ENCODE measurements at places on chromosomes 12 and 14.

GRCh38 chr12:64670019-64670418 is 59.7 kb downstream of the RASSF3 start:
- DNase-seq: no peak

DNA sequence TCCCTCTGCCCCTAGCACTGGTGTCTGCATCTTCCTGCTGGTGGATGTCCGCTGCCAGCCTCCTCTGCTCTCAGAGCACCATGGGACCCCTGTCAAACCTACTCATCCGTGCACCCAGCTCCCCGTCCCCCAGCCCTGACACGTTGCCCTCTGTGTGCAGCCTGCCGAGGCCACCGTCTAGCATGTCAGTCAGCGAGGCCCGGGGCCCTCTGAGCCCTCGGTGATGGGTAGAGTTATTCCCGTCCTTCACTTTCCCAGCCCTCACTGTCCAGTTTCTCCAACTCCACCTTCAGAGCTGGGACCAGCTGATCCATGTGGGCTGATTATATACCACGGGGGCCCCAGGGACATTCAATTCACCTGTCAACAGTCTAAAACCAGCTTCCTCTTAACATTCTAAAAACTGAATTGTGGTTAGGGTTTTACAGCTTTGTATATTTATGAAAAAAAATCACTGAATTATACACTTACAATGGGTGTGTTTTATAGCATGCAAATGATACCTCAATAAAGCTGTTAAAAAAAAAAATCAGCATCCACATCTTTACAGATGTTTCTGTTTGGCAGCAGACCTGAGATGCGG is 61.3 kb downstream of the CCDC88C start:
- no peak for DNase-seq

DNA sequence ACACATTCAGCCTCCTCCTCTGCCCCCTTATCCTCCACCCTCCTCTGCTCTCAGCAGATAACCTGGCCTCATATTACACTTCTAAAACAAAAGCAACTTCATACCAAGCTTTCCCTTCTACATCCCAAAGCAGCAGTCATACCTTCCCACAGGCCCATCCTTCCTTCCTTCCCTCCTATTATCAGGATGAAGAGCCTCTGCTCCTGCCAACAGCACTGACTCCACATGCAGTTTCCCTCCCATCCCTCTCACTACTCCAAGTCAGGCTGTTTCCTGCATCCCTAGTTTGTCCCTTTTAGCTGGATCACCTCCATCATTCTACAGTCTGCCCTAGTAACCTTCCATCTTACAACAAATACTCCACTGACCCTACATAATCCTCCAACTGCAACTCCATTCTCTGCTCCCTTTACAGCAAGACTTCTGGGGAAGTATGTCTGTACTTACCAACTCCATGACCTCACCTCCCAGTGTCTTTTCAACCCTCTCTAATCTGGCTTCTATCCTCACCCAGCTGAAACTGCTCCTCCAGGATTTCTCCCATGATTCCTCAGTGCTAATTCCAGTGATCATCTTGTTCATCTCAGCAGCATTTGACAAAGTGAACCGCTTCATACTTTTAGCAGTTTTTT is 4.9 kb upstream of the YEATS4 start:
- no peak for DNase-seq

GRCh38 chr12:79587368-79587767 is 103.4 kb downstream of the PAWR start:
- no peak for DNase-seq

GRCh38 chr12:79057540-79057939 is 193.0 kb downstream of the SYT1 start:
- DNase-seq: no peak

DNA sequence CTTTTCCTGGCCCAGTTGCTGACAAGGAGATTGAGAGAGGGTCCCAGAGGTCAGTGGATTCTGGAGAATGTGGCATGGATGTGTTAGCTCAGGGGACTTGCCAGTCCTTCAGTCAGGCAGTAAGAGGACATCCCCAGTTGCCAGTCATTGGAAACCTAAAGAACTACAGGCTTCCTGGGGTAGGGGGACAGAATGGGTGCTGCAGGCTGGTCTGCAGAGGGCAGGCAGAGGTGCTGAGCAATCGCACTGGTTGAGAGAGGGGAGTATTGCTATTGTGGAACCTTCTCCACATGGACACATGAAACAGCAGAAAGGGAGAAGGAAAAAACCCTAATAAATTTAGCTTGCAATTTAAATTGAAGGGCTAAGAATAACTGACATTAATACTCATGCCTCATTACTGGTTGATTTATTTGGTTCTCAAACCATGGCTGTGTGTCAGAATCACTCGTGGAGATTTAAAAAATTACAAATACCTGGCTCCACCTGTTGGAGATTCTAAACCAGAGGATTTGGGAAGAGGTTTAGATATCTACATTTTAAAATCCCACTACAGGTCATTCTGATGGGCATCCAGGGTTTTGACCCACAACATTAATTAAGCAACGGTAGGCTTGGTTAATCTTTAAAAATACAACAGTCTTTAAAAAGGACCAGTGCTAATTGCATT is 71.2 kb upstream of the SLC38A2 start:
- no peak for DNase-seq

DNA sequence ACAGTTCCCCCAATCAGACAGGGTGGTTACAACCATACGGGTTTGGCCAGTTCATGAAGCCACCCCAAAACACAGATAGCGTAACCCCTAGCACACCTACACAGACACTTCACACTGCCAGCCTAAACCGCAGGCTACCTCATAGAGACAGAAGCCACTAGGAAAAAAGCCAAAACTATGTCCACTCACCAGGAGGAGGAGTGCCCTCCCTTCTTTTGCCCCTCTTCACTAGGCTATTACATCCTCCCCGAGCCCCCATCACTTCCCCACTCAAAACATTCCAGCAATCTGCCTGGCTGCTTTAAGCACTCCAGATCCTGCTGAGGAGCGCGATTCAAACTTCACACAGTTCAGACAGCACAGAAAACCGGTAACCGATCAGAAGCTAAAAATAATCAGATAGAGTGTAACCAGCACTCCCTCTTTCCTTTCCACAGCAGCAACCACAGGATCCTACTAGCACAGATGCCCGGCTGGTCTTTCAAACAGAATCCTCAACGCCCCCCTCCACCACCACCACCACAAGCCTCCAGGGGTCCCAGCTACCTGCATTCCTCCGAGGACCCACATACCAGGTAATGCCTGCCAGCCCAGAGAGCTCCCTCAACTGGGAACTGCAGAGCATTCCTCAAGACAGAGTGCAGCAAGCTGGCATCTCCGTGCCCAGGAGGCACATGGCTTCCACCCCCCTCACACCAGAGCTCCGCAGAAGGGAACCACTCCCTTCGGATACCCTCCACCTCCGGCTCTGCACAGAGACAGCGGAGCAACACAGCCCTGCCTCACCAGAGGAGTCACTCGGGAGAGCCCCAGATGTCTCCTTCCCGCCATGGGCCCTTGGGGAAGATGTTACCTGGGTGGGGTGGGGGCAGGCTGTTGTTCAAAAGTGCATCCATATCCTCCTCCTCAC is 1.5 kb downstream of the CHD4 start:
- peak; percentile 74 for DNase-seq

- no peak for DNase-seq
Observed at GRCh38 chr14:101090976-101091375, 187.5 kb upstream of the RTL1 start.

- DNase-seq: no peak
Observed at GRCh38 chr14:103443111-103443510, 57.9 kb downstream of the MARK3 start.

- DNase-seq: no peak
Observed at GRCh38 chr14:104296388-104297312, 158.3 kb downstream of the KIF26A start.

- no peak for DNase-seq
Observed at GRCh38 chr12:113244047-113244460, 22.8 kb downstream of the TPCN1 start.

- DNase-seq: no peak
Observed at GRCh38 chr12:27244689-27245488, 803 bp downstream of the STK38L start.

DNA sequence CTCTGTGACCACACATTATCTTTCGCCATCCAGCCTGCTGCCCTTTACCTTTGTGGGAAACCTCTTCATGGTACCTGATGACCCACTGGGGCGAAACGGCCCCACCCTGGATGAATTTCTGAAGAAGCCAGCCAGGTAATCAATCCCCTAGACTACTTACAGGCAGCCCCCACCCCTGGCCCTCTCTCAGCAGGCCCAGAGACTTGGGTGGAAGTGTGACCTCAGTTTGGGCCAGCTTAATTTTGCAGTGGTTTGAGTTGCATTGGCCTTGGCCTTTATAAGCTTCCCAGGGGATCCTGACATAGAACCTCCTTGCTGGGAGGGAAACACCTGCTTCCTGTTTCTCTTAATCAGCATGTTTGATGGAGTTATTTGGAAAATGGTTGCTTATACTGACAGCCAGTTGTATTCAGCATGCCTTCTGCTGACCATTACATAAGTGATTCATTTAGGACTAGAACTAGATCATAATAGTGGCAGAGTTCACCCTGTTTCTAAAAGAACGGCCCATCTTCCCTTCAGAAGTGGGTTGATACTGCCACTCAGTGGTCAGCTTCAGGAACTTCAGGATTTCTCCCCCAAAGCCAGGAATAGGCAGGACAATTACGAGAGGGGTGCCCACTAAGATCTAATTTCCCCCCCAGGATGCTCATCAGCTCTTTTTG is 6.1 kb downstream of the SDR39U1 start:
- peak; percentile 31 for DNase-seq

- DNase-seq: peak; percentile 51
Observed at GRCh38 chr14:87745507-87746118, 247.4 kb downstream of the GALC start.

- DNase-seq: no peak
Observed at GRCh38 chr14:60645126-60645741, 4.0 kb downstream of the SIX1 start.

DNA sequence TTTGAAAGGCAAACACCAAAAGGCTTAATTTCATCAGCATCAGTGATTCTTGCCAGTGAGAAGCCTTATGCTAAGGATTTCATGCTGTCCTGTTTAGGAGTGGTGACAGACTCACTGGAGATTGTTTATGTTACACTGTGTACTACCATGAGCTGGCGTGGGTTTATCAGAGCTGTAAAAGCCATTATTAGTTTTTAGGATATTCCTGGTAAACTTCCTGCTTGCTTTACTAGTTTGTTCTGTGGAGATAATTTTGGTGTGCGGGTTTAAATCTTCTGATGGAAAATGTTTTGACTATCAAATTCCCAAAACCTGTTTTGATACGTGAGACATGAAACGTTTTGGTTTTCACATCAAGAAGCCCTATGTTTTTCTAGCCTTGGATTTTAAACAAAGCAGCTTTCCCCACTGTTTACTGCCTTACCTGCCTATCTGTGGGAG is 15.2 kb downstream of the PPFIBP1 start:
- DNase-seq: no peak

DNA sequence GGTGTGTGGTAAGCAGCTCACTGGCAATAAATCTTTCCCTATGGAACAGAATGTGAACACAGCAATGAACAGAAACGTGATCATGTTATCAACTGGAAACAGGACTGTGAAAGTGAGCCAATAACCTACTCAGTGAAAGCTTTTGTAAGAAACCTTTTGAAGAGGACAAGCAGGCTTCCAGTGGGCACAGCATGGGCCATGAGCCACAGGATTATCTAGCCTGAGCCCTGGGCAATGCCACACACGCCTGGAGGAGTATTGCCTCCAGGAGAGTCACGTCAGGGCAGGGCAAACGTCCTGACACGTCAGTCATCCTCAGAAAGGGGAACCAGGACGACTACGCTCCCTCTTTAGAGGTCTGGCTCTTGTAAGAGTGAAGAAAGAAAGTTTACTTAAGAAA is 32.3 kb downstream of the NRDE2 start:
- DNase-seq: no peak

DNA sequence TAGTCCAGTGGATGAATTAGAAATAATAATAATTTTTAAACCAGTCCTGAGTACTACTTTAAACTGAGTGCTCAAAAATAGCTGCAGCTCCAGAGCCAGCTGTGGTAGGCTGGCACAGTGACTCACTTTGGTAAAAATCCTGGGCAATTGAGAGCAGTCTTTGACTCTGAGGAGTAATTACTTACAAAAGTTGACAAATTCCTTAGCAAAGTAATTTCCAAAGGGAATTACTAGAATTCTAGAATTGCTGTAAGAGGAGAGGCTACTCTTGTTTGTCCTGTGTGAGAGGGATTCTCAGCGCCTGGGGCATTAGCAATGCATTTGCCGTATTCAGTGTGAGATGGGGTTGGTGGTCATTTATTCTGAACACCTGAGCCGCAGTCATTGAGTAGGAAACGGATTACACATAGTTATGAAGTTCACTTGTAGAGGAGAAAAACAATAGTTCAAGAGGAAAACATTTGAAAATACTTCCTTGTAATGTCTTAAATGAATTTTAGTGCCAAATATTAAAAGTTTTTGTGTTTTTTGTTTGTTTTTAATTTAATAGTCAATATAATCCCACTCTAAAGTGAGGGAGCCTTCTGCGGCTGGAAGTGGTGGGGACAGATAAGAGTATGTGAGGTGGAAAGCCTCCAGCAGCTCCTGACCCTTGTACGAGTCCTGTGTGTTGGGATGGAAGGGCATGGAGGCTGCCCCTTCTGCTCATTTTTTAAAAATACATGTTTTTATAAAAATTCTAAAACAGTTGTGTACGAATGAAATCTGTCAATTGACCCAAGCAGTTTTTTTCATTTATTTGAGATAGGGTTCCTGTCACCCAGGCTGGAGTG is 41.9 kb downstream of the EID3 start:
- DNase-seq: no peak

GRCh38 chr12:116043659-116044535 is 233.6 kb downstream of the MED13L start:
- no peak for DNase-seq

GRCh38 chr12:107844312-107844921 is 69.9 kb downstream of the ASCL4 start:
- DNase-seq: no peak

DNA sequence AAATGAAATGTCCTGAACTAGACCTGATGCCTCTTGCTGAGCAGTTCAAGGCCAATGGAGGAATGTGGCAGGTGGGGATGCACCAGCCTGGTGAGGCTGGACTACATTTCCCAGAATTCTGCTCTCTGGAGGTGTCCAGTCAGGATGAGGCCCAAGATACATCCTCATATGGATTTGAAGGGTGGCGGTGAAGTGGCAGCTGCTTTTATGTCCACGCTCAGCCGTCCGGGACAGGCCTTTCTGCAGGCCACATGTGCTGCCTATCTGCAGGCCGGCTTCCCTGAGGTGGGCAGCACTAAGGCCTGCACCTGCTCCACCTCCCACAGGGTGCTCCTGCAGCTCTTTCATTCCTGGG is 230.2 kb downstream of the BCL11B start:
- no peak for DNase-seq

GRCh38 chr12:124631681-124632256 is 64.4 kb upstream of the NCOR2 start:
- no peak for DNase-seq

DNA sequence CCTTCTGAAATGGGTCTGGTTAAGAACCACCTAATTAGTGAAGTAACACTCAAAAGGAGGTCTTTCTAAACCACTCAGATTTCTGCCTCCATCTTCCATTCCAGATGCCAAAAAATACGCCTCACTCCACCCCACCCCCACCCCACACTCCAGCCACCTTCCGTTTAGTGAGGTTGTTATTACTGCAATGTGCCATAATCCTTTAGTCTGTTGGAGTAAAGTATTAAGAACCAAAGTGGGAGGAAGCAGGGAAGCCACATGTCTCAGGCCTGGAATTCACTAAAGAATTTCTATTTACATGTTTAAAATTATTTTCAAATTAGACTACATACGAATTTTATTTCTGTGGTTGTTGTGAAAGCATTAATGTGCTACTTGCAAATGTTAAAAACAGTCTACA is 7.4 kb downstream of the KIF21A start:
- DNase-seq: no peak

Measured in ecto neural progenitor cell (in vitro differentiated cells).